Esophagus muscularis mucosa (tissue), 4 donors: ENCODE measurements at places on chromosomes 16 and 17. TPM values are rescaled to one million over a fixed set of nuclear protein-coding genes. Genes with fewer than 3 reads are reported as not detected.

DNA sequence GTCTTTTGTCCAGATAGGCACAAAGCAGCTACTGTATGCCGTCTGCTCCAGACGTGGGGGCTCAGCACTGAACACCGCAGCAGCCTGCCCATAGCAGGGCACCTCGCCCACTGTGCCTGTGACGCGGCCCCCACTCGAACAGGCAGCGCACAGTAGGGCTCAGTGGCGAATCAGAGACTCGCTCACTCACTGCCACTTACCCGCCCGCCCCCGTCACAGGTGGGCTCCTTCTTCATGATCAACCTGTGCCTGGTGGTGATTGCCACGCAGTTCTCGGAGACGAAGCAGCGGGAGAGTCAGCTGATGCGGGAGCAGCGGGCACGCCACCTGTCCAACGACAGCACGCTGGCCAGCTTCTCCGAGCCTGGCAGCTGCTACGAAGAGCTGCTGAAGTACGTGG, 23.6 kb downstream of the TPSG1 start:
- H3K27me3 ChIP-seq = no peaks in the 10 kb centered on the region
- no peak overlapping the region for H3K27ac ChIP-seq

DNA sequence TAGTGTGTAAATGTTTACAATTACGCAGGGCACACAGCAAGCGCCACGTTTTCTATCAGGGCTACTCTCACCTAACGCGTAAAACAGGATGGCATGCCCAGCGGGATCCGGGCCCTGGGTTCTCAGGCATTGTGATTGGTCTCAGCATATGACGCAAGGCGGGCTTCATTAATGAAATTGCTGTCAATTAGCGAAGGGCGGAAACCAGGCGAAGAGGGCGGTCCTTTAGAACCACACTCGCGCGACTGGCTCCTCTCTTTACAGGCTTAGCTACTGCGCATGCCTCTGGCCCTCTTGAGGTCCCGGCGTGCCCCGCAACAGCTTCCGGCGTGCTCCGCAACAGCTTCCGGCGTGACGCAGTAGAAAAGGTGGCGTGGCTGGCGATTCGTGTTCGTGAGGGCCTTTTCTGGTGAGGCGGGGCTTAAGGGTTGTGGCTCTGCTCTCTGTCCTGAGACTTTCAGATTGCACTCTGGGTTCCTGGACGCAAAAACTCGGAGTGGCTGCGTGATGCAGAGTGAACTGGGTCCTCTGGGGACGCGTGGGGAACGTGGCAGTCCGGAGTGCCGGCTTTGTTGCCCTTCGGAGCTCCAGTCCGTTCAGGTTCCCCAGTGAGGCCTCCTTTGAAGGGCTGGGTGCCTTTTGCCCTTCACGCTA, 9.2 kb downstream of the OR2C1 start:
- H3K27me3 ChIP-seq = no peaks in the 10 kb centered on the region
- H3K4me1 ChIP-seq = no peaks in the 10 kb centered on the region
- peak overlapping the region; percentile 88 for H3K27ac ChIP-seq
- peak; percentile 92 for DNase-seq

- peaks cover 98% of the 10 kb centered on the region for H3K36me3 ChIP-seq
- H3K4me3 ChIP-seq = no peak overlapping the region
- H3K27ac ChIP-seq = no peak overlapping the region
Measured at GRCh38 chr16:87417528-87417910, 25.4 kb downstream of the MAP1LC3B start.

DNA sequence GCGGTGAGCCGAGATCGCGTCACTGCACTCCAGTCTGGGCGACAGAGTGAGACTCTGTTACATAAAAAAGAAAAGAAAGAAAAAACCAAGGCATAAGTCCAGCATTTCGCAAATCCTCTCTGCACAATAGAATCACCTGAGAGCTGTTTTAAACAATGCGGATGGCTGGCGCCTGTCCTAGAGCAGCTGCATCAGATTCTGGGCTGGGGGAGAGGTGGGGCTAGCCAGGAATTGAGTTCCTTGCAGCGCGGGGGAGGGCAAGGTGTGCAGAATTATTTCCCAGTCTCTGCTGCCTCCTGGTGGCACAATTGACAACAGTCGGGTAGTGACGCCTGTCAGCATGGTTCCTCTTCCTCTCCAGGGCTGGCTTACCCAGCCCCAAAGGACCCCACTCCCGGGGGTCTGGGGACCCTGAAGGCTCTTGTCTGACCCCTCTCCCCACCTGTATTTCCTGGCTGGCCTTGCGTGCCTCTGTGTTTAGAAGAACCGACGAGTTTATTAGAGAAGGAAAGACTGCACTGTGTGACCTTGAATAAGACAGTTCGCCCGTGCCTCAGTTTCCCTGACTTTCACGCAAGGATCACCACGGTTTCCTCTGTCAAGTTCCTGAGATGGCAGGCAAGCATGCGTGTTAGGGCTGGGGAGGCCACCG, 41.1 kb upstream of the PLCG2 start:
- H3K27ac ChIP-seq = peak overlapping the region; percentile 52
- no peaks in the 10 kb centered on the region for H3K27me3 ChIP-seq
- DNase-seq = peak; percentile 94
- H3K4me1 ChIP-seq = peaks cover 11% of the 10 kb centered on the region
- peak overlapping the region; percentile 27 for H3K4me3 ChIP-seq
- H3K36me3 ChIP-seq = no peaks in the 10 kb centered on the region

- H3K27ac ChIP-seq = peak overlapping the region; percentile 61
- no peak for DNase-seq
- peaks cover 11% of the 10 kb centered on the region for H3K4me1 ChIP-seq
Measured at GRCh38 chr17:49715717-49716279, 8.0 kb upstream of the SLC35B1 start.

GRCh38 chr17:60091109-60091508, 12.4 kb upstream of the HEATR6 start:
- H3K4me1 ChIP-seq = peaks cover 6% of the 10 kb centered on the region
- no peak for DNase-seq
- H3K36me3 ChIP-seq = no peaks in the 10 kb centered on the region

- H3K27ac ChIP-seq = no peak overlapping the region
- no peaks in the 10 kb centered on the region for H3K36me3 ChIP-seq
- no peaks in the 10 kb centered on the region for H3K27me3 ChIP-seq
- no peak for DNase-seq
- no peaks in the 10 kb centered on the region for H3K4me1 ChIP-seq
Measured at GRCh38 chr16:5506021-5506420, 408.4 kb upstream of the EEF2KMT start.

DNA sequence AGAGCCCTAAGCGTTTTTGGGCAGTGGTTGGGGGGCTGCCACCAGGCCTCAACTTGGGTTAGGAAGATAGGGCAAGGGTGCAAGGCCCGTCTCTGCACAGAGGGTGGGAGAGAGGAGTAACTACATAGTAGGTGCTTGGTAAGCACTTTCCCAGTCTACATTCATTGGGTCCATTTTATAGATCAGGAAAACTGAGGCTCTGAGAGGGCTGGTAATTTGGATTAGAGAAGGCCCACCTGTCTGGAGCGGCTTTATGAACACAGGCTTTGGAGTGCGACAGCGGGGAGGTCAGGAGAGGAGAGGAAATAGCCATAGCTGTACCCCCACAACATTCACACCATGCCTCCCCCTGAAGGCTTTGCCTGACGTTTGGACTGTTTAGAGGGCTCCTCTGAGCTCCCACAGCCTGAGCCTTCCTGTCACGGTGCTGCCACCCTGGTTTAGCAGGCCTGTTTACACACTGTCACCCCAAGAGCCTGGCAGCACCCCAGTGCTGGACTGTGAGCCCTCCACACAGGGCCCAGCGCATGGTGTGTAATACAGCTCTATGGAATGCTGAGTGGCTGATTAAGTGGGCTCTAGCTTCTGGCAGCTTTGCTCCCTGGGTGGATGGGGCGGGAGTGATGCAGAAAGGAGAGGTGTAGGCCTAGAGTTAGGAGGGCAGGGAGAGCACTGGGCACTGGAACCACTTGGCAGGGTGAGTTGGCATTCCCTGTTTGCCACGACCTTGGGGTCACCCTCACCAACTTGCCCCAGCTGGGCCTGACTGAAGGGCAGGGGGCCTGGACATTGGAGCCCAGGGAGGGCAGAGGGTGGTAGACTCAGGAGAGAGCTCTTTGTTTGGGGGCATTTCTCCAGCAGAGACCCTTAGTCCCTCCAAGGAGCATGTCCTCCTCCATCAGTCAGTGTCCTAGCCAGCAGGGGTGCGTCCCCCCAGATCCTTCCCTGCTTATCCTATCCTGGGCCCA, 73.7 kb downstream of the RAI1 start:
- H3K4me3 ChIP-seq = no peak overlapping the region
- H3K36me3 ChIP-seq = no peaks in the 10 kb centered on the region
- peak overlapping the region; percentile 2 for H3K27ac ChIP-seq

- peaks cover 27% of the 10 kb centered on the region for H3K4me1 ChIP-seq
- no peak overlapping the region for H3K4me3 ChIP-seq
- H3K36me3 ChIP-seq = no peaks in the 10 kb centered on the region
Measured at GRCh38 chr16:81519301-81520150, 74.9 kb downstream of the CMIP start.

DNA sequence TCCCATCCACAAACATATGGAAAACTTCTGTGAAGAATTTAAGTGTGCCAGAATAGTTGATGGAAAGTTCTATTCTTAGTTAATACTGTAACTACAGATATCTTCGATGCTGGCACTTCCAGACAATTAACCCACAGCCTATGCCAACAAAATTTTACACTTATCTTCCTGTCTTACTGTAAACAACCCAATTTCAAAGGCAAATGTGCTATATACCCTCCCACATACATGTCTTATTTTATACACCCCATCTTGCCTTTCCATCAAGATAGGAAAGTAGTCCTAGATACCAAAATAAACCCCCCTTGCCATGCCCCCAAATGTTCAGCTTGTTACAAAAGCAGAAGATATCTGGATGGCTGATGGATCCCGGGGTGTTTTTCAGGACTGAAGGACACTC, 306.3 kb downstream of the SLC39A11 start:
- H3K27ac ChIP-seq = no peak overlapping the region
- no peak overlapping the region for H3K4me3 ChIP-seq
- H3K4me1 ChIP-seq = no peaks in the 10 kb centered on the region
- no peaks in the 10 kb centered on the region for H3K36me3 ChIP-seq

DNA sequence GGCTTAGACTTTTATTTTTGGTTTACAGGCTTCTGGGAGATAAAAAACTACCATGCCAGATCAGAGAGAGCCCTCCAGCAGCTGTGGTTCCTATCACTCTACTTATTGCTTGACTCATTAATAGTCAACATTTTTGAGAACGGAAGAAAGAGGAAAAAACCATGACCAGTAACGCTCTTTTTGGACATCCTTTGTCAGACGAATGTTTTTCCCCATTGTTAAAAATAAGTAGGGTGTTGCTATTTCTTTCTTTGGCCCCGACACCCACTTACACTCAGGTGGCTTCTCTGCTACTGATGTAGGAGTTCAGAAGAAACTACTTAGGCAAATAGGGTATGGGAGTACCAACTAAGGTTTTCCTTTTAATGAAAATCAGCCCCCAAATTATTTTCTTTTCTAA, 27.5 kb downstream of the TVP23A start:
- no peak for DNase-seq
- H3K36me3 ChIP-seq = no peaks in the 10 kb centered on the region
- H3K4me3 ChIP-seq = no peak overlapping the region
- H3K4me1 ChIP-seq = no peaks in the 10 kb centered on the region

GRCh38 chr17:33057564-33057963, 65.9 kb downstream of the SPACA3 start:
- DNase-seq = no peak
- H3K4me3 ChIP-seq = no peak overlapping the region
- H3K27ac ChIP-seq = no peak overlapping the region
- no peaks in the 10 kb centered on the region for H3K27me3 ChIP-seq

GRCh38 chr16:1088295-1089170, 7.5 kb downstream of the C1QTNF8 start:
- H3K4me1 ChIP-seq = peaks cover 20% of the 10 kb centered on the region
- H3K27me3 ChIP-seq = peaks cover 88% of the 10 kb centered on the region
- no peaks in the 10 kb centered on the region for H3K36me3 ChIP-seq

DNA sequence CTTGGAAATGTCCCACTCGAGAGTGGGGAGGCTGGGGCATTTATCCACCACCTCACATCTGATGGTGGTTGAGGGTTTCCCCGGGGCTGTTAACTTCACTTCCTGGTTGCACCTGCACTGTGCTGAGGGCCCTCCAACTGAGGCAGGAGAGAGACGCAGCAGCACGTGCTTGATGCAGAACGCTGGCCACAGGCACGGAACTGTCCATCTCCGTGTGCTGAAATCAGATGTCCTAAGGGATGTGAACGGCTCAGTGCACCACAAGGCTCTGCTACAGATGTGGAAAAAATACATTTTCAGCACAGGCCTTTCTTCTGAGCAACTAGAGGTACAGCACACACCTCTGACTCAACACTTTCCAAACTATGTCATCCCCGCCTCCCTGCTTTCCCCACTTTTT, 114.8 kb upstream of the C16orf82 start:
- H3K4me3 ChIP-seq = no peak overlapping the region
- H3K36me3 ChIP-seq = no peaks in the 10 kb centered on the region
- H3K27ac ChIP-seq = no peak overlapping the region
- DNase-seq = no peak
- H3K4me1 ChIP-seq = no peaks in the 10 kb centered on the region
- no peaks in the 10 kb centered on the region for H3K27me3 ChIP-seq

- peak; percentile 95 for DNase-seq
- no peaks in the 10 kb centered on the region for H3K36me3 ChIP-seq
- H3K4me3 ChIP-seq = no peak overlapping the region
- H3K27me3 ChIP-seq = no peaks in the 10 kb centered on the region
Measured at GRCh38 chr17:17774009-17774881, 62.5 kb downstream of the SREBF1 start.

DNA sequence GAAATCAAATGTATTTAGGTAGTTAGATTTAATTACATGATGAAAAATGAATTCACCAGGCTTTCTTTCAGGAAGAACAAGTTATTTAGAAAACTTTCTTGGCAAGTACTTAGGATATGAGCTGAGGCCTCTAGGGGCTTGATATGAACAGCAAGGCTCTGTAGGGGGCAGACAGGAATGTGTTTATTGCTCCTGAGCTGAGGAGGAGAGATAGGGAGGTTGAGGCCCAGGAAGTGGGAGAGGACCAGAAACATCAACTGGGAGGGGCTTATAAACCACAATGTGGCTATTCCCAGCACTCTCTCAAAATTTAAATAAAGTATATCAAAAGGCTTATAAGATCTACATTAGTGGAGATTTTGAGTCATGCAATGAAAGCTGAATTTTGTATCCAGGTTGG, 154.0 kb upstream of the MAF start:
- no peak overlapping the region for H3K4me3 ChIP-seq
- no peaks in the 10 kb centered on the region for H3K36me3 ChIP-seq
- no peak overlapping the region for H3K27ac ChIP-seq
- peaks cover 19% of the 10 kb centered on the region for H3K4me1 ChIP-seq
- no peaks in the 10 kb centered on the region for H3K27me3 ChIP-seq

Gene EFCAB5
- not detected for total RNA-seq

Gene PRSS27
- 2.7 TPM for total RNA-seq

Gene TERF2IP
- 64.4 TPM for total RNA-seq

Gene CA5A
- not detected for total RNA-seq
